ENCODE measurements at places on chromosomes 4 and X.

GRCh38 chrX:22730542-22730941 lies 269.2 kb upstream of the DDX53 start:
- no peak for DNase-seq

DNA sequence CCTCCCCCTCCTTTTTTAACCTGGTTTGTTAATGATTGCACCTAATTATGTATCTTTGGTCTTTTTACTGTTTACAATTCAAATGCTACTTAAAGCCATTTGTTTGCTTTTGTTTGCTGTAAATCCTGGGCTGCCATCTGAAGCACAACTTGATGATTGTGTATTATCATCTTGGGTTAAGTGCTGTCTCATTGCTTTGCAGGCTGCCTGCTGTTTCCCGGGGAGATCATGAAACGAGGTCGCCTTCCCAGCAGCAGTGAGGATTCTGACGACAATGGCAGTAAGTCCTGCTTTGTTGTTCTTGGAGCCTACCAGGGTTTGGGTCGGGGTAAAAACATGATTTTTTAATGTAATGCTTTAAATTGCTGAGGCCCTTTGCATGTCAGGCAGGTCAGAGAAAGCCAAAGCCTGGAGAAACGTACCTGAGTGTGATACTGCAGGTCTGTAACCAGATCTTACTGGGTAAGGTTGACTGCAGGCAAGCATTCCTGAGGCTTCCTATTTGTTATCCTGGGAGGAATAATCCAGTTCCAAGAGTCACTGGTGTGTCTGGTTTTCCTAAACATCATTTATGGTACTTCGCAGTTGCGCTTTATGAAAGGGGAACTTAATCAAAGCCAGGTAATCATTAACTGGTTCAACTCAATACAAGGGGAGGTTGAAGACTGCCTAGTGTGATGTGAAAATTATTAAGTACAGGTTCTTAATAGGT lies 22.2 kb downstream of the JADE1 start:
- DNase-seq, result no peak

GRCh38 chr4:10684631-10685030 lies at the start of gene CLNK:
TSS of gene CLNK (minus strand) at chr4:10684768. CDS start at chr4:10667869, 16,899 bp downstream.
- no peak for DNase-seq

GRCh38 chr4:127788517-127788916 lies 6.4 kb downstream of the HSPA4L start:
- DNase-seq, result no peak

DNA sequence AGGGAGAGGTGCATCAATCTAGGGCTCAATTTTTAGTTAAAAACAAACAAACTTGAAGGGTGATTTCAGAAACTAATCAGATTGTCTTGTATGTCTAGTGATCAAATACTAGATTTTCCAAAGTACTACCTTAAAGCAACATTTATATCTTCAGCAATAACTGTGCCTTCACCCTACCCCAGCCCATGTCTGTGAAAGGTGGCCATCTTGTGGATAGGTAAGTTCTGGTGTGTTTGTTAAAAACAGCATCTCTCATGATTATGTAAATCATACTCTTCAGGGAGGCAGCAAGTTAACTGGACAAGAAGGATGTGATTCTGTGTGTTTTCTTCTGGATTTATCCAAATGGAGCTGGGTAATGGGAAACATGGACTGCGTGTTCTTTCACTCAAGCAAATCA lies 81.4 kb upstream of the ACSL1 start:
- no peak for DNase-seq

GRCh38 chr4:155666344-155667221 lies at the start of gene GUCY1A1:
TSS of gene GUCY1A1 (plus strand) at chr4:155666848. CDS start at chr4:155696868, 30,020 bp downstream.
- DNase-seq, result peak; percentile 6

GRCh38 chr4:98311656-98312055 lies 50.5 kb downstream of the RAP1GDS1 start:
- no peak for DNase-seq

- DNase-seq, result no peak
These were observed 103.0 kb downstream of the AFF1 start for GRCh38 chr4:87037671-87038334.

Data from activated naive CD8-positive, alpha-beta T cell treated with anti-CD3 and anti-CD28 coated beads, Interleukin-2, amount 50 U/mL, for 24 hours (primary cell).